DND-41 (cell line): ENCODE measurements at places on chromosomes 7 and 10.

DNA sequence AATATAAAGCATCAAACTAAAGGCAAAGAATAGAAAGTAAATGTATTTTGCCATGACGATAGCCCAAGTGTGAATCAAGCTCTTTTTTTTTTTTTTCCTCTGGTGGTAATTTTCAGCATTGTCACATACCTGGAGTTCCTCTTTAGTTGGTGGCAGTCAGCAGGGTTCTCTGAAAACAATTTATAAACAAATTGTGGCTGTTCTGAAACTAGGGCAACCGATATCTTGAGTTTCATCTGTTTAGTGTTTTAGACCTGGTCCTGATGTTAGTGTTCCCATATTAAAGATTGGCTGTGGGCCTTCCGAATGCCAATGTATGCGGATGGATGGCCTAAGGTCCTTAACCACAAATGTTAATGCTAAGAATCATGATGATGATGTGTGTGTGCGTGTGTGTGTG, 713.1 kb downstream of the GATA3 start:
- no peak for DNase-seq

DNA sequence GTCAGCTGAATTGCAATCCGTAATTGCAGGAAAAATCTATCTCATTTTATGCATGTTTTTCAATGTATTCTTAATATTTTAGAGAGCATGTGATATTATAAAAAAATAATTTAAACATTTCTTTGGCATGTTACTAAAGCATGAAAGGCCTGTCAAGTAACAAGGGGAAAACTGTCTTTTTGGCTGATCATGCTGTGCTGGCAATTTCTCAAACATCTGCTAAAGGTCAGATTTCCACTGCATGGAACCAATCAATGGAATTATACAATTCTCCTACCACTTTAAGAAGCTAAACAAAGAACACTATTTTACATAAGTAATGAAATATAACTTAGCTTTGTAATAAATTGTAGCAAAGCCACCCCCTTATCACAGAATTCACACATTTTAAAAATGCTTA, 49.4 kb downstream of the JMJD1C start:
- no peak for DNase-seq

- no peak for DNase-seq
Observed at GRCh38 chr7:85185424-85186082, 1.3 kb downstream of the SEMA3D start.

DNA sequence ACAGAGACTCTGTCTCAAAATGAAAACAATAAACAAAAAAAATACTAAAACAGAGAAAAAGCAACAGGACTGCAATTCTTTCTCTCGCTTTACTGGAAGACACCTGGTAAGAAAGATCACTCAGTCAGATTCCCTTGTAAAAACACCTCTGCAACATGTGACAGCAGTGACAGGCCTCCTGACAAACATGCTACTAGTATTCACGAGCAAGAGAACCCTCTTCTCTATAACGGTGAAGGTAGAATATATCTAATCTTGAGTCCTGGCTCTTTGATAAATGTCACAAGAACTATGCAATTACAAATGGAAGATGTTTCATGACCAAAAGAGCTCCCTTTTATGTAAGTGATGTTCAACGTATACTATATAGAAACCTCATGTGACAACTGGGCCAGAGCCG, 986.7 kb upstream of the LRRN3 start:
- no peak for DNase-seq

DNA sequence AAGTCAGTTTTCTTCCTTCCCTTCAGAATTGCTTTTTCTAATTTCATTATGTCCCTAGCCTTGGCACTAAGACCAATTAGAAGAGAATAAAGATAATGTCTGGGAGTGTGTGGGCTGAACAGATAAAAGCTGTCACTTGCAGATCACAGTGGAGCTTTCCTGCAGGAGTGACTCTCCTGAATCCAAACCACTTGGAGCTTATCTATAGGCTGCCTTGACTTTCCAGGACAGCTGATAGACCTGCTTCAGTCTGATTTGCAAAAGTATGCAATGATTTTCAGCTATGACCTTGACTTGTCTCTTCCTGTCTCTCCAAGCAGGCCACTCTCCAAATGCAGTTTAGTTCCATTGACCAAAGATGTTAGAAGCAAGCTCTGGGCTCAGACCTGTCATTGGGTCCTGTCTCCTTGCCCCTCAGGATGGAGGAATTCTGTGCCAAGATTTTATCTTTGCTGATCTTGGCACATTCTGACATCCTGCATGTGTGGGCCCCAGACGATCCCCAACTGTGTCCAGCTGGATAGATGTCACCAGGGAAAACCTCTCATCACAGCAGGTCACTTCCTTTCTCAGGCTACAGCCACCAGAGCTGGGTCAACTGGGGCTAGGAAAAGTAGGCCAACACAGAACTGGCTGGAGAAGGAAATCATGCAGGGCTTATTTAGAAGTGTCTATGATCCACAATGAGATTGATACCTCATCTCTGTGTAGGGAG, 120.9 kb upstream of the ZNF438 start:
- DNase-seq, result no peak

DNA sequence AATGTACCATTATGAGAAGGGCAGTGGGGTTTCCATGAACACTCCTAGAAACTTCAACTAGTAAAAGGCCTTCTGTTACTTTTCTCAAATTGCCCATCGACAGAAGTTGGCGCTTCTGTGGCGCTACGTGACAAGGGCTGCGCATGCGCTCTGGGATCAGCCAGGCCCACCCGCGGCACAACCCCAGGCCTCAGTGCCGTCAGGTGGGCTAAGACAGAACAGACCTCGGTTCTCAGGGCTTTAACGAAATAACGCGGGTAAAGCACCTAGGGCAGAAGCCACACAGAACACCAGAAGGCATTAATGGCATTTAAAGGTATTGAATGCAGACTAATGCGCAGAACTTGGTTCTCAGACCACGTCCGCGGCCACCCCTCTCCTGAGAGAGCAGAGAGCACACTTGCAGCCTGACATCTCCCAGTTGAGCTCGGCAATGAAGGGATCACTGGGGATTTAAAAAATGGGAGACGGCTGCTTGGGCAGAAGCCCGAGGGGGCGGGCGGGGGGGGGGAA, 67.6 kb upstream of the CTNNA3 start:
- peak; percentile 62 for DNase-seq

DNA sequence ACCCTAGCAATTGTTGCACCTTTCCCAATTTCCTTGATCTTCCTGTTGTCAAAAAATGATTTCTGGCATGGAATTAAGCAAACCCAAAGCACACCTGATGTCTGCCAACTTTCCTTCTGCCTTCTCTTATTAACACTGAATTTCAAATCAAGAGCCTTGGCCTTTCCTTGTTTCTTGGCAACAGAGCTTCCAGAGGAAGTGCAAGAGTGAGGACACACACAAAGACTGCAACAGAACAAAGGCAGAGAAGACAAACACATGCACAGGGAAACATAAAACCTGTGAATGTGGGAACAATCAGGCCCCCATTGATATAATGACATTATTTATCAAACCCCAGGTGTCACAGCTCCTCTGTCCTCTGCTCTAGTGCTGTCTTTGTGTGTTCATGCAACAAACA, 73.0 kb upstream of the IL6 start:
- DNase-seq, result no peak

DNA sequence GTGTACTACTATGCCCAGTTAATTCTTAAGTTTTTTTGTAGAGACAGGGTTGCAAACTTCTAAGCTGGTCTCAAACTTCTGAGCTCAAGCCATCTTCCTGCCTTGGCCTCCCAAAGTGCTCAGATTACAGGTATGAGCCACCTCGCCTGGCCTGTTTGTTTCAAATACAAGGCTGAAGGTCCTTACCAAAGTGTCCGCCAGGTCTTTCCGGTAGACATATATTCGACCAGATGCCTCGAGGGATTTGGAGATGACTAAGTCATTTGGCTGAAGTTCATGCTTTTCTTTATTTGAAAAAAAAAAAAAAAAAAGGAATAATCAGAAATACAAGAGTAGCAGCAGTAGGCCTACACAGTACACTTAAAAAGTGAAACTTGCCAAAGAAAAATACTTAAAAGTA, 204.5 kb upstream of the CDCA7L start:
- no peak for DNase-seq

GRCh38 chr7:6637544-6638229, 569 bp downstream of the ZNF316 start:
- peak; percentile 72 for DNase-seq

DNA sequence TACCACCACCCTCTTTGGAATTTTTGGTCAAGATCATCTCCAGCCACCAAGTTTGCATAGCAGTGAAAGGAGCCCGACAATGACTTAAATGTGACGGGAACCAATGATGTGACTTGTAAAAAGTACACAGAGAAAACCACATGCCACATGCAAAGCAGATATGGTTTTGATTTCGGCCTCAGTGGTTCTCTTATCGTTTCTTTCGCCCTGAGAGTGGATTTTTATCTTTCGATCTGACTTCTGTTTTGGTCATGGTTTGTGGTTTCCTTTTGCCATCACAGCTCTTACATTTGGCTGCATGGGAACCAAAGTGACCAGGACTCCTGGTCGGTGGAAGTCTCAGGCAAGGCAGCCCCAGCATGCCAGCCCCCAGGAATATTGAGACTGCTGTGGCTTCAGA, 31.5 kb downstream of the TCF7L2 start:
- DNase-seq, result peak; percentile 11

GRCh38 chr7:137944168-137944567, 57.7 kb downstream of the CREB3L2 start:
- no peak for DNase-seq

DNA sequence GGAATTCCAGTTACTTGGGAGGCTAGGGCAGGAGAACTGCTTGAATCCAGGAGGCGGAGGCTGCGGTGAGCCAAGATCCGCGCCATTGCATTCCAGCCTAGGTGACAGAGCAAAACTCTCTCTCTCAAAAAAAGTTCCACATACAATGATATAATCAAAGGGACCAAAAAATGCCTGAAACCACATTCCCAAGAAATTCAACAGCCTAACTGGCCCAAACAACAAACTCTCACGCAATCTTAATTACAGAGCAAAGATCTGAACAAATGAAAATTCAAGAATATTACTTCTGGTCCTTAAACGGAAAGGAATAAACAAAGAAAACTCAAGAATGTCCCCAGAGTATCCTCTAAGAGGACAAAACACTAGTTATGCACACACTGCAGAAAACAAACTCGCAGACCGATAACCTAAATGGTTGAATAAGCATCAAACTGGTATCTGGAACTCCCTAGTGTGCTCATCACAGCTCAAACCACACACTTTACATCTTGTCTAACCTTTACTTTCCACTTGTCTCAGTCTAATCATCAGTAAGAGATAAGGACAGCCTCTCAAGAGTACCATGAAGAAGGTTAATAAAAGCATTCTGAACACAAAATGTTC, 3.7 kb downstream of the OGA start:
- no peak for DNase-seq

GRCh38 chr7:3683546-3684539, 382.8 kb downstream of the SDK1 start:
- no peak for DNase-seq

- DNase-seq, result no peak
Observed at GRCh38 chr7:92632791-92633190, 42.6 kb upstream of the FAM133B start.

DNA sequence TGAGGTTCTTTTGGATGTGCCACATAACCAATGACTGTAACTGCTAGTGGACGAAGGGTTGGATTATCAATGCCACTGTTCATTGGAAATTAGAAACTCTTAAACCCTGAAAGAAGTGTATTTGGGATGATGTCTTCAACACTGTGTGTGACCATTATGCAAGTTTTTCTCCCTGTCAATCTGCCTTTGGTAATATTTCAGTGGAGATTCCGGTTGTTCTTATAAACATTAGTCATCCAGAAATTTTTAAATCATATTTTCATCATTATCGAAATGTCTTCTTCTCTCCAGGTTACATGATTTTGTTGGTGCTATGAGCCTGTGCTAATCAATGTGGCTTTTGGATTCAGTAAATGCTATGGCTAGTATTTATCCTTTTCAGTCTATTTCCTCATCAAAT, 61.7 kb upstream of the KLF6 start:
- no peak for DNase-seq

DNA sequence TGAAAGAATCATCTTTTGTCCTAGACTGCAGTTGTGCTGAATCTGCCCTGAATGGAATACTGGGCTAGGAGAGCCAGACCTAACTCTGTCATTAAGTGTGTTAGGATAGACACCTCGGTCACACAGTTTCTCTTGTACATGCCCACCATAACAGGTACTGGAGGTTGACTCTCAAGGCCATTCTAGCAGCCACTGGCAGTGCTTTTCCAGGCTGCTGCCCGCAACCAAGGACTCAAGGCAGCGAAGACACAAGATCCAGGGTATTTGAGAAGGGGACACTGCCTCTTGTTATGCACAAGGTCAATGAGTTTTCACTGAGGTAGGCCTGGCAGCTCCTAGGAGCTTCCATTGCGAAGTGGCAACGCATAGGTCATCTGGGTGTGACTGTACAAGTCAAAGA, 70.6 kb upstream of the ZNF746 start:
- DNase-seq, result no peak

- no peak for DNase-seq
Observed at GRCh38 chr7:114760477-114760876, 161.4 kb upstream of the MDFIC start.

DNA sequence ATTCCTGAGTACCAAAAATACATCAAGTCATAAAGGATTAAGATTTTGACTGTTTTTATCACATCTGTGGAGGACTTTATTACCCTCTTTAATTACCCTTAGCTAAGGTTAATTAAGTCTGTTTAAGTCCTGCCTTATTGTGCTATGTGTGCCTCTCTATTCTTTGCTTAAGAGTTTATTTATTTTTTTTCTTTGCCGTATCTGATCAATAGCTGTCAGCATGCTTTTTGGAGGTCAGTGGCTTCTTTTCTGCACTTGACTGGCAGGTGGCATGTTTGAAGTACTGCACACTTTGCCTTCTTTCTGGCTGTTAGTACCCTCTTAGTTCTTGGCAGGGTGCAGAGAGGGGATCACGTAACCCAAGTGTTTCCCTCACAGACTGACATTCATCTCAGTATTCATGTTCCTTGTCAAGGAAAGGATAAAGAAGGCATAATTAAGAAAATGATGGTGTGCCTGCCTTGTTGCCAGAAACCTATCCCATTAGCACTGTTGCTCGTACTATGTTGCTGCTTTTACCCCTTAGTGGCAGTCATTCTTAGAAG, 225.8 kb downstream of the EXOC4 start:
- DNase-seq, result peak; percentile 50

- no peak for DNase-seq
Observed at GRCh38 chr7:33043501-33044400, 18.8 kb downstream of the NT5C3A start.

- DNase-seq, result no peak
Observed at GRCh38 chr10:3287572-3288445, 115.2 kb upstream of the PITRM1 start.

DNA sequence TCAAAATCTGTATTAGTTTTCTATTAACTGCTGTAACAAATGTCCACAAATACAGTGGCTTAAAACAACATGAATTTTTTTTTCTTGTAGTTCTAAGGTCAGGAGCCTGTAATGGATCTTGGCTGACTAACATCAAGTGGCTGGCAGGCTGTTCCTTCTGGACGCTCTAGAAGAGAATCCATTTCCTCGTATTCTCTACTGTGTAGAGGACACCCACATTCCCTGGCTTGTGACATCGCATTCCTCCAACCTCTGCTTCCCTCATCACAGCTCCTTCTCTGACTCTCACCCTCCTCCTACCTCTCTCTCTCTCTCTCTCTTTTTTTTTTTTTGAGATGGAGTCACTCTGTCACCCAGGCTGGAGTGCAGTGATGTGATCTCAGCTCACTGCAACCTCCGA, 4.8 kb upstream of the CALHM1 start:
- no peak for DNase-seq

GRCh38 chr7:123761729-123762128, 12.9 kb upstream of the WASL start:
- DNase-seq, result no peak
